ENCODE measurements at places on chromosomes 2 and 18.
A peak's percentile ranks its signal among the peaks of the same experiment; 100 is the strongest.

- no peak for DNase-seq
These were observed 92.7 kb downstream of the VWC2L start for GRCh38 chr2:214503568-214503967.

DNA sequence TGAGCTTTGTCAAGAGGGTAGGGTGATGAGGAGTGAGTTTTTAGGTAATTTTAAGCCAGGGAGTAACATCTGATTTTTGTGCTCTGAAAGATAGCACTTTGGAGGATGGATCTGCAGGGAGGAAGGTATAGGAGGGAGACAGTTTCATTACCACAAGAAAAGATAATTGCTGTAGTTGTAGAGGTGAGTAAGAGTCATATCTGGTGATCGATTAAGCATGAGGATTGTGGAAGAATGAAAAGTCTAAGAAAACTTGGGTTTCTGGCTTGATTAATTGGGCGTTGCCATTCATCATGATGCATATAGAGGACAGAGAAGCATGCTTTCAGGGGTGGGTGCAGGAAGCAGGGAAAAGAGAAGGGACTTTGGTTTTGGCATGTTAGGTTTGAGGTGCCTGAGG is 18.5 kb downstream of the KCMF1 start:
- no peak for DNase-seq

DNA sequence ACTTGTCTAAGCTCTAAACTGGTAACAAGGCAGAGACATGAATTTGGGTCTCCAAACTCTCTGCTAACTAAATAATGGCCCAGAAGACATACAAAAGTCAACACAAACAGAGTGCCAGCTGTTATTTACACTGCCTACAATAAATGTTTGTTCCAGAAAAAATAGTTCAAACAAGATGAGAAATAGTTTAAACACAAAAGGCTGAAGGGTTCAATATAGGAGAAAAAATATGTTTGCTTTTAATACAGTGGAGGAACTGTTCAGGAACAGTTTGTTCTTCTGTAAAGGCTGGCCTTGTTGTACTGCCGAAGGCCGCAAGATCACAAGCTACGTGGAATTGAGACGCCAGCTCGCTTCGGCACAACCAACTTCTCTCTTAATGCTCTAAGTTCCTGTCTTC is 74.6 kb downstream of the AFF3 start:
- DNase-seq = no peak

GRCh38 chr2:176122683-176123410 is at the start of gene HOXD9:
TSS of gene HOXD9 (plus strand) at chr2:176122719. CDS start at chr2:176122769, 50 bp downstream.
- DNase-seq = no peak

DNA sequence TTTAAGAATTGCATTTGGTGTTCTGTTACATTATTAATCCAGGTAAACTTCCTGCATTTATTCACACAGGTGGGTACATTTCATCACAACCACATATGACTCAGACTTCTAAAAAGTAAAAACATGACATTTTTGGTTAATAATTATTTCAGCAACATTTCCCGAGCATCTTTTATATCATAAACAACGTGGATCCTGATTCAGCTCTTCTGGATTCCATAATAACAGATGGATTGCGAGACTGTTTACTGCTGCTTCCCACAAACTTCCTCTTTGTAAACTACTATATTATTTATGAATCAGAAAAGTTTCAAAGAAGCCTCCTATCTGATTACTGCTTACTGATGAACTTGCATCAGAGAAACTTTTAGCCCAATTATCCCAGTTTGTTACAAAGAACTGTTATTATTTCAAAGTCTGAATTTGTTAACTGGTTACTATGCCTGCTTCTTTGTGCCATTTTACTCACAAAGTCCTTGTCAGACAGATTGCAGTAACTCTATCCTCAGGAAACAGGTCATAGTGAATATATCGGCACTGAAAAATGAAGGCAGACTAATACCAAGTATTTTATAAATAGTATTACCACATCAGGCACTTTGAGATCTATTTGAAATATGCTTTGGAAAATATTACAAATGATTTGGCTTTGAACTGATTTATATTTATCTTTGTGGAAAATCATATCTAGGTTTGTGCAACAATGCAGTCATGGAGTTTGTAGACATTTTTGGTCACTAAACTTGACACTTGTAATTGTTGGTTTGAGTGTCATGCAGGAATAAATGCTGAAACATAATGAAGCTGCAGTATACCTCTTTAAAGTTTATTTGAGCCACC is 511.6 kb downstream of the PLCL1 start:
- DNase-seq = no peak

GRCh38 chr18:7683753-7684152 is 116.6 kb downstream of the PTPRM start:
- no peak for DNase-seq

DNA sequence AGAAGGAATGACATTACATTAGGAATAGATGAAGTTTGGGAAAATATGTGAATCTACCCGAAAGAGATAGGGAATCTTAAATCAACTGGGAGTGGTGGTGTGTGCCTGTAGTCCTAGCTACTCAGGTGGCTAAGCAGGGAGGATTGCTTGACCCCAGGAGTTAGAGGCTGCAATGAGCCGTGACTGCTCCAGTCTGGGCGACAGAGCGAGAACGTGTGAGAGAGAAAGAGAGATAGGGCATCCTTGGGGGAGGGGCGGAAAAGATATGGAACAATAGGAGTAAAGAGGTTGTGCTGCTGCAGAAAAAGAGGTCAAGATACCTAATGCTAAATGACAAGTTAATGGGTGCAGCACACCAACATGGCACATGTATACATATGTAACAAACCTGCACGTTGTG is 47.1 kb upstream of the ADAM23 start:
- no peak for DNase-seq

- DNase-seq = no peak
These were observed 218.0 kb downstream of the LDLRAD4 start for GRCh38 chr18:13436576-13436975.

DNA sequence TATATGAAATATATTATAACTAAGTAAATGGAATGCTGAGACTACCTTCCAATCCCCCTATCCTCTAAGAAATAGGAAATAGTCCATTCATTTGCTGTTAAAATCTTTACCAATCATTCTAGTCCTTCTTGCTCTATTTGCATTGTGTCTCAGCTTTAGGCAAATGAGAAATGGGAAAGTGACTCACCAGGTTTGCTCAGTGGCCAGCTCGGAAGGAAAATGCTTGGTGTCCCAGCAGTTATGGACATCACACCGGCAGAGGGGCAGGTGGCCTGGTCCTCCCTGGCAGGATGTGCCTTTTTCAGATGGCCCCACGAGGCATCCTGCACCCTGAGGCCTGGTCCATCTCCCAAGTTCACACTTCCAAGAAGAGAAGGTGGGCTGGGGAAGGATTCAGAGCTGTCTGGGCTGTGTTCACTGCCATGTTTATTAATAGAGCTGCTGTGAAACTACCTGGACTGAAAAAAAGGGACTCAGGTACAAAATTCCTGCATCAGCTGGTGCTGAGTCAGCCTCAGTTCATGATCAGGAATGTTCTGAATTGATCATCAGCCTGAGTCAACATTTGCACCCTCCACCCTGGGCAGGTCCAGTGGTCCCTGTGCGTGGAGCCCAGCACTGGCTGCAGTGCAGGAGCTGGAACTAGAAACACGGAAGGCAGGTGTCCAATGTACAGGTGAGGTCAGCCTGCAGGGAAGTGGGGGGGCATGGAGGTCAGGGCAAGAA is 60.1 kb upstream of the ARL4C start:
- no peak for DNase-seq

- DNase-seq = no peak
These were observed 338.9 kb downstream of the CCDC85A start for GRCh38 chr2:56522605-56523089.

- no peak for DNase-seq
These were observed 779.9 kb upstream of the CNTNAP5 start for GRCh38 chr2:123245156-123245555.

DNA sequence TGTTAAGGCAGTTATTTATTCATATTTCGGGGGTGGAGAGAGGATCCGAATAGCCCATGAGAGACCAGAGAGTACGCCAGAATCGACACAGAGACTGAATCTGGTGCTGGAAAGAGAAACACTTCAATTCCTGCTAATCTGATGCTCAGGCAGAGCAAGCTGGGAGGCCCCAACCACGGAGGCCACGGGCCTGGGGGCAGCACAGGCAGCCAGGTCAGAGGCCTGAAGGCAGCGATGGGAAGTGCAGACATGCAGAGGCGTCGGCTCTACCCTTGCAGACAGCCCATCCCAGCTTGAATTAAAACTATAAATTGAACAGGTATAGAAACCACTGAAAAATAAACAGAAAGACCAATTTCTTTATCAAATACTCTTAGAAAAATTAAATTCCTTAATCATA is 50.6 kb downstream of the PXDN start:
- no peak for DNase-seq

DNA sequence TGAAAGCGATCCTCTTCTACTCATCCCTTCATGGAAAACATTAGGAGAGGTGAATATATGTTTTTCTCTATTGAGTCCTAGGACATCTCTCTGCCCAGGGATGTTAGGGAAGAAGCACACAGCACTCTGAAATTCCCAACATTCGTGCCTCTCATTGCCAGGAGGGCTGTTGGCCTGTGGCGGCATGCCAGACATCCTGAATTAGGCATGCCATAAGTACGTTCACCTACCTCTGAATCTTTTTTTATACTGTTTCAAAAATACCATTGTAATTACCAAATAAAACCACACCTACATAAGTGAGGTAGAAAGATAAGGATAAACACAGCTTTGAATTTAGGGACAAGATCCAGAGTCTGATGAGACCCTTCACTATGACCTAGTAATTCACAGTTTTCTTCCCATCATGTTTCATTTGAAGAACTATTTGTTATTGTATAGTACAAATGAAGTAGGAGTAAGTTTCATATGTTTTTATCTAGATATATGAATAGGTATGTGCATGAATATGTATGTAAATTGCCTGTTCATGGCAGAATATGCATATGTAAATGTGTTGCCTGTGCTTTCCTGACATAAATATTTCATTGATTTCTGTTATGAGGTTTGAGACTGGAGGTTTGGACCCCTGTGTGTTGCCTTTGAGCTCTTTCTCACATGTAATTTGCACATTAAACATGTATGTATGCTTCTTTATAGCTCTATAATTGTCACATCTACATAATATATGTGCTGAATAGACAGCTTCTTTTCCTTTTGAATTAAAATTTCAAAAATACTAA is 66.6 kb upstream of the STAM2 start:
- no peak for DNase-seq

DNA sequence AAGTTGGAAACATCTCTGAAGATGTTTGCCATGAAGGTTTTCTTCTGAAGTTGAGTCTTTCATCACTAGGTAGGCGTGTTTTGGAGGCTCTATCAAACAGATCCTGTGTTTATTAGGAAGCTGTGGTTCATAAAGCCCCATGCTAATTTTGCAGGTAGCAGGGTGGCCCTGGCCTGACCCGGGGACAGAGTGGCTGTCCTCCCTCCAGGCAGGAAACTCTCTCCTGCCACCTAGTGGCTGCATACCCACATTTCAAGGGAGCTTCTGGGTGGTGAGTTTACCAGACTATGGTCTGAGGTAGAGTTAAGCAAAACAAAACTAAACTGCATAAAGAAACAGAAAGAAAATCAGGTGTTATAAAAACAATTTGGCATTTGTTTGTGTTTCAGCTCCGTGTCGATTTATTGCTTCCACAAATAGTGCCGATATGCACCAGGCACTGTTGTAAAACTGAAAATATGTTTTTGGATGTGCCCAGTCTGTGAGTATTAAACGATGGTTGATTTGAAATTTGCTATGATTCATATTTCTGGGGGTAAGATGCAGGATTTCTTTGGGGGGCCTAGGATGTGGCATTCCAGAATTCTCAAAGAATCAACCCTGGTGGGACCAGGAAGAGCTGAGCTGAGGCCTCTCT is 26.0 kb upstream of the IL37 start:
- peak; percentile 47 for DNase-seq

DNA sequence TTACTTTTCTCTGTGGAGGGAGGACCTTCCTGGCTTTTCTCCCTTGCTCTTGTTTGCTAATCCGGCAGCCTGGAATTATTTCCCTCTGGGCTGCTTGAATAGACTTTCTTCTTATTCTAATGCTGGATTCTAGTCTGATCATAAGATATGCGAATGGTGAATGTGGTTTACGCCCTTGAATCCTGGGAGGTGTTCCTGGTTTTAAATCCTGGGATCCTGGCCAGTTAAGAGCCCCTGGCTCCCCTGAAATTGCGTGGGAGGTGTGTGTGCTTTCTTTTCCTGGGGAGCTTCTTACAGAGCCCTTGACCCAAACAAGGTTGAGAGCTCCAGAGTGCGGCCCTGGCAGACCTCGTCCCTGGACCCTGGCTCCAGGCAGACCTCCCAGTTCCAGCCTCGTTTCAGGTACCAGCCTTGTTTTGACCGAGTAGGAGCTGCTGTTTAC is 2.8 kb downstream of the SH3BP4 start:
- no peak for DNase-seq

DNA sequence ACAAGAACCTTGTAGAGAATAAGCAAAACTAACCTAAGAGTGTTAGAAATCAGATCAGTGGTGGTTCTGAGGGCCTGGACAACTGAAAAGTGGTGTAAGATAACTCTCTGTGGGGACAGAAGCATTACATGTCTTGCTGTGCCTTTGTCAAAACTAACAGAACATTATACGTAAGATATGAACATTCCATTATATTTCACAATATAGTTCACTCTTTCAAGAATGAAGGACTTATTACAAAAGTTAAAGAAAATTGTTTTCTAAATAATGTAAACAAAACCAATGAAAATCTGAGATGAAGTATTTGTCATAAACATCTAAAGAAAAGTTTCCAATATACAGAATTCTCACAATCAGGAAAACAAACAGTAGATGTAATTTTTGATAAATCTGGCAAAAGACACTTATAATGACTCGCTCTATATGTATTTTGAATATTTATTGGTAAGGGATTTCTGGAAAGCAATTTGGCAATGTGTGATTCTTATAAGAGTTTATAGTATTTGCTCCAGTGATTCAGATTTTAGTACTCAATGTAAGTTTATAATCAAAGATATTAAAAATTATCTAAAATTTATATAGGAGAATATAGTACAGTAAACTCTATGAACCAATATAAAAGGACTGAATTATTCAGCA is 258.4 kb downstream of the CD226 start:
- no peak for DNase-seq

DNA sequence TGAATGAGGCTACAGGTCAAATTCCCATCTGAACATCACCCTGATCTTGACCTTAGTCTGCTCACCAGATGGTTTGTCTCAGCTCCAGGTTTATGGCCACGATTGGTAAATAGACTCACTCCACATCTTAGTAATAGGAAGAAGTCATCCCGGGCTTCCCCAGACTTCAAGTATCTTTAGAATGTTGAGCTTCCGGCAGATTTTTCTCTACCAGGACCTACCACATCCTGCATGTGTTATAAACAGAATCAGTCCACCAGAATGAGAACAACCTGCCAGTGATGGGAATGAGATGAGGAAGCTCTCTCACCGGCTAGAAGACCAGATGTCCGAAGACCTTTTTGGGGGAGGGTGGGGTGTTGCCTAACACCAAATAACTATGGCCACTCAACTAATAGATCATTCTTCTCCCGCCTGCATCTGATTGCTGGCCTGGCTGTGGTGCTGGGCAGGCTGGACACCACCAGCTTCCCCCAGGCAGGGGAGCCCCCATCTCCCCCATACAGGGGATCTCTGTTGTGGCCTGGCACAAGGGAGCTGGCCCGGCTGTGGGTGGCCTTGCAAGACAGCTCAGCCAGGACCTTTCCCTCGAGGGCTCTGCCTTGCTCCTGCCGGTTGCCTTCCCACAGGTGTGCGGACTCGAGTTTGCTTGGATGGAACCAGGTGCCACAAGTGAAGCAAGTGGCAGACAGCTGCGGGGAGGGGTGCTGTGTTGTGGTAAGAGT is 88.5 kb downstream of the SH3RF3 start:
- DNase-seq = no peak

Measured in activated CD4-positive, alpha-beta T cell treated with anti-CD3 and anti-CD28 coated beads for 1 hour (primary cell).